HCT116 (cell line): ENCODE measurements at places on chromosomes 13 and 19. TPM values are rescaled to one million over a fixed set of nuclear protein-coding genes. Genes with fewer than 3 reads are reported as not detected.

DNA sequence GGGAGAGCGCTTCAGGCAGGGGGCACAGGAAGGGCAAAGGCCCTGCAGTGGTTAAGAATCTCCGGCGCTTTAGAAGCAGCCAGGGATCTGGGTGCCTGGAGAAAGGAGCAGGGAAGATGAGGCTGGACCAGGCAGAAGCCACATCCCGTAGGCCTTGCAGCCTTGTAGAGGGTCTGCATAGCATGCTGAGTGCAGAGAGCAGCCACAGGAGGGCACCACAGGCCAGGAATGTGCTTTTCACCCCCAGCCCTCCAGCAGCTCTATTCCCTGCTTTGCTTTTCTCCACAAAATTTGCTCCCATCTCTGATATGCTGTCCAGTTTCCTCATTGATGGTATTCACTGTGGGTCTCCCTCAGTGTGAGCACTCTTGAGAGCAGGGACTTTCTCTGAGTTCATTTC, 5.7 kb downstream of the WDR62 start:
- no peak for DNase-seq

DNA sequence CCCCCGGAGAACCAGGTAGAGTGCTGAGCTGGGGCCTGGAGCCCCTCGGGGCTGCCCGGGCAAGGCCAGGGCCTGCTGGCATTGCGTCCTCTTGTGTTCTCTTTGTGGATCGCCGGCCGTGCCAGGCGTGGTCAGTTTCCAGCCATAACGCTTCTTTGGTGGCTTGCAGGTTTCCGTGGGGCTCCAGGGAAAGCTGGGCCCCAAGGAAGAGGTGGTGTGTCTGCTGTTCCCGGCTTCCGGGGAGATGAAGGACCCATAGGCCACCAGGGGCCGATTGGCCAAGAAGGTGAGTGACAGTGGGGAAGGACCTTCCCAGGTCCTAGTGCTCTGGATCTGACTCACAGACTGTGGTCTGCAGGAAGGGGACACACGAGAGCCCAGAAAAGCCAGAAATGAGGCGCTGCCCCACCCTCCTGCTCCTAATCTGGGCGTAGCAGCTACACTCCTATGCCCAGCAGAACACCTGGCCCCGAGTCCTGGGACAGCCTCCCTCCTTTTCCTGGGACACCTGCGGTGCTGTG, 57.5 kb downstream of the RAB20 start:
- no peak for DNase-seq

DNA sequence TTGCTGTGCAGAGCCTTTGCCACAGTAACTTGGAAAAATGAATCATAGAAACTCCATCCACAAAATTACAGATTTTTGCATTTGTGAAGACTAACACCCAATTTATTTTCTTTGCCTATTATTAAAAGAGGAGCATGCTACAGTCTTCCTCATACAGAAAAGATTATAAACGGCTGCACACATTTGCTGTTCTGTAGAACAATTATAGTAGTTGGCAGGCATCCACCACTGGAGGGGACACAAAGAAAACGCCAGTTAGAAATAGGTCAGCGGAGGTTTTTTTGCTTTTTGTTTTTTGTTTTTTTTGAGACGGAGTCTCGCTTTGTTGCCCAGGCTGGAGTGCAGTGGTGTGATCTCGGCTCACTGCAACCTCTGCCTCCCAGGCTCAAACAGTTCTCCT, 51.6 kb downstream of the SACS start:
- no peak for DNase-seq

- no peak for DNase-seq
Observed at GRCh38 chr19:6058518-6059201, 51.6 kb downstream of the RFX2 start.

DNA sequence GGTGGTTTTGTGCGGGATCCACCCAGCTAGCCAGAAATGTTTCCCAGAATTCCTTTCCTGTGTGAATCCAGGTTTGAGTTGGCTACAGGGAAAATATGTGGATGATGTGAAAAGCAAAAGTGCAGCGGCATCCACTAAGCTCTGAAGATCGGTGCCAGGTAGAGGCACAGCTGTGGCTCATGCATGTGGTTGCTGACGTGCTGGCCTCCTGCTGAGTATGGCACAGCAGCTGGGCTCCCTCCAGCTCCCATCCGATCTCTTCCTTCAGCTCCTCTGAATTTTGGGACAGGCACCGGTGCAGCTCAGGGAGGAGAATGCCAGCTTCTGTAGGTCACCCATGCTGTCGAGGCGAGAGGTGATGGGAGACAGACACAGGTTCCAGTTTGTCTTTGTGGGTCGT, 84.0 kb upstream of the GSX1 start:
- no peak for DNase-seq

- DNase-seq, result no peak
Observed at GRCh38 chr19:41528106-41528505, 47.9 kb upstream of the CEACAM21 start.

DNA sequence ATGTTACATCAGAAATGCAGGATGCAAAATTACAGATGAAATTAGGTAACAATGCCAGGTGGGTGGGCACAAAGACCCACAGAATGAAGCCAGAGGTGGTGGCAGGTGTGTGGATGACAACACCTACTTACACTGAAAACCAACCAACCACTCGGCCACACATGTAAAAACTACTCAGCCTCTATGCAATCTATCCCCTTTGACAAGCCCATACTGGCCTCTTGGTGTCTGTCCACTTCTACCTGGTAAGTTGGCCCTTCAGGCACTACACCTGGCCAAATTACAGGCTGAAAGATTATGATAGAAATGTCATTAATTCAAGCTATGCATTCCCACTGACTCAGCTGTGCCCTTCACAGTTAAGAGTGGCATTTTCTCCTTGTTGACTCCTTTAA, 50.0 kb downstream of the BRD4 start:
- DNase-seq, result no peak

DNA sequence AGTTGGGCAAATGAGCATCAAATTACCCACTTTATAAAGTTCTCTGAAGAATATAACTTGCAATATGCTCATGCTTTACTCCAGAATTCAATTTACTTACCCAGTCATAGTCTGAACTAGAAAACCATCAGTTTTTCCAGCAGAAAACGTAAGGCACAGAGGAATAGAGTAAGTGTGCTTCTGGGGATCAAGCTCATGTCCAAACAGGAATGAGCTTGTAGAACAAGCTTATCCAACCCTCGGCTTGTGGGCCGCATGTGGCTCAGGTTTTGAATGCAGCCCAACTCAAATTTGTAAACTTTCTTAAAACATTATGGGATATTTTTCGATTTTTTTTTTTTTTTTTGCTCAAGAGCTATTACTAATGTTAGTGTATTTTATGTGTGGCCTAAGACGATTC, 308.5 kb upstream of the KLF12 start:
- DNase-seq, result no peak

GRCh38 chr13:41568972-41569351, 111.6 kb downstream of the RGCC start:
- no peak for DNase-seq

- DNase-seq, result peak; percentile 57
Observed at GRCh38 chr13:46126552-46127357, 21.9 kb upstream of the CPB2 start.

- peak; percentile 45 for DNase-seq
Observed at GRCh38 chr13:45728759-45729158, 26.6 kb downstream of the CBY2 start.

DNA sequence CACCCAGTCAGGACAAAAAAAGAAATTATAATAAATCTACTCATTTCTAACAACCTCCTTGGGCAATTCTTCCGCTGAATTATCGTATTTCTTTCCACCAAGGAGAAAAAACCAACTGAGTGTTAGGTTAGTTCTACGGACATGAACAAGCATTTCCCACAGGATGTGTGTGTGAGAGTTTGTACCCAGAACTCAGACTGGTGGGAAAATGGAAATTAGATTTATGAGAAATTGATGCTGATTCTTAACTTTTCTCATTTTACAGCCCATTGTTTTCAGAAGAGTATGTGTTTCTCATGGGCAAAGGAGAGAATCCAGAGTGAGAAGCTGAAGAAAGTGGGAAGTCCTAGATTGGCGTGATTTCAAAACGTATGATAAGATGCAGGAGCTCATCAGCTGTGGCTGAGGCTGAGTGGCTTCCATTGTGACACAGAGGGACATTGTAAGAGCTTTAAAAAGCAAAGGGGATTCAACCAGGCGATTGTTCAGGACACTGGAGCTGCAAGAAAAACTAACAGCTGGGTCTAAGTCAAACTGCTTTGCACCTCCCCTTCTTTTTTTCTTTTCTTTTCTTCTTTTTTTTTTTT, 184.7 kb upstream of the ARGLU1 start:
- no peak for DNase-seq

- no peak for DNase-seq
Observed at GRCh38 chr19:16018801-16019551, 57.3 kb upstream of the TPM4 start.

DNA sequence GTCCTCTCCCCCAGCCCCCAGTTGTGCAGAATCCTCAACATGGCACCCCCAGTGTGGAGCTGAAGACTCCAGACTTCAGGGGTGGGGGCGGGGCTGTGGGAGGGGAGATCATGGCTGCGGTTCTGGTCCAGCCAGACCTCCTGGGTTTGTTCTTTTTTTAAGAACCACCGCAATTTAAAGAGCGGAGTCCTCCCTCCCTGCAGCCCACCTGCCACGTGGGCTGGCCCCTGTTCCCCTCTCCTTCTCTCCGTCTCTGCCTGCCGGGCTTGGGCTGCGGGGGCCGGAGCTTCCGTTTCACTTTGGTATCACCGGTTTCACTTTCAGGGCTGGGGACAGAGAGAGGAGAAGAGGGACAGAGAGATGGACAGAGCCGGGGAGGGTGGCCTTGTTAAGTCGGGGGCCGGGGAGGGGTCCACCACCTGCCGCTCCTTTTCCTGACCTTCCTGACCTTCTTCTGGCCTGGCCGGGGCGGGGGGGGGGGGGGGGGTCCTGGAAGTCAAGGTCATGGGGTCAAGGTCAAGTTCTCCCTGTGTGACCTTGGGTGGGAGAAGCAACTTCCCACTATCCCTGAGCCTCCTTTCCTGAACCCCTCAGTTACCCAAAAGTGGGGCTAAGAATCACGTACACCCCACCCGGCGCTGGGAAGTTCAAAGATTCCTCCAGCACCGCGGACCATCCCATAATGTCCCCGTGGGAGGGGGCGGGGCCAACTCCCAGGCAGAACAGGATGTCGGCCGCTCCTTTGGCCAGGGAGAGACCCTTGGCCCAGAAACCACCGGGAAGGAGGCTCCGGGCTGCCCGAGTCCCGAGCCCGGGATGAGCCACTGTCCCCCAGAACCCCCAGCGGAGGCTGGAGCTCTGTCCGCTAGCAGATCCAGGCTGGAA, 11.3 kb upstream of the ZBTB7A start:
- DNase-seq, result no peak

GRCh38 chr19:46269101-46269500, 27.7 kb upstream of the HIF3A start:
- no peak for DNase-seq

- DNase-seq, result no peak
Observed at GRCh38 chr13:72763411-72763810, 18.3 kb downstream of the DIS3 start.

DNA sequence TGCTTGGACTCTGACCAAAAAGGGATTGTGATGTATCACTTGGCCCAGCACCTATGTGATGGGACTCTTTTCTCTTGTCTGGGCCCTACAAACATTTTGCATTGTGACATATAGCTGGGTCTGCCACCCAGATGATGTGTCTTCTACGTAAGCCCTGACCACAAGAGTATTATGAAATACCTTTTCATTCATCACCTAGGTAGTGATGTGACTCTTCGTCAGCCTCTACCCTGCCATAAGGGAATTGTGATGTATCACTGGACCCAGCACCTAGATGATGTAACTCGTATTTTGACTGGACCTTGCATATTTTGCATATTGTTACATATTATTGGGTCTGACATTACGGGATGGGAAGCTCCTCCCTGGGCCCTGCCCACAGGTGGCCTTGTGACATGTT, 29.7 kb upstream of the ZNF681 start:
- no peak for DNase-seq

DNA sequence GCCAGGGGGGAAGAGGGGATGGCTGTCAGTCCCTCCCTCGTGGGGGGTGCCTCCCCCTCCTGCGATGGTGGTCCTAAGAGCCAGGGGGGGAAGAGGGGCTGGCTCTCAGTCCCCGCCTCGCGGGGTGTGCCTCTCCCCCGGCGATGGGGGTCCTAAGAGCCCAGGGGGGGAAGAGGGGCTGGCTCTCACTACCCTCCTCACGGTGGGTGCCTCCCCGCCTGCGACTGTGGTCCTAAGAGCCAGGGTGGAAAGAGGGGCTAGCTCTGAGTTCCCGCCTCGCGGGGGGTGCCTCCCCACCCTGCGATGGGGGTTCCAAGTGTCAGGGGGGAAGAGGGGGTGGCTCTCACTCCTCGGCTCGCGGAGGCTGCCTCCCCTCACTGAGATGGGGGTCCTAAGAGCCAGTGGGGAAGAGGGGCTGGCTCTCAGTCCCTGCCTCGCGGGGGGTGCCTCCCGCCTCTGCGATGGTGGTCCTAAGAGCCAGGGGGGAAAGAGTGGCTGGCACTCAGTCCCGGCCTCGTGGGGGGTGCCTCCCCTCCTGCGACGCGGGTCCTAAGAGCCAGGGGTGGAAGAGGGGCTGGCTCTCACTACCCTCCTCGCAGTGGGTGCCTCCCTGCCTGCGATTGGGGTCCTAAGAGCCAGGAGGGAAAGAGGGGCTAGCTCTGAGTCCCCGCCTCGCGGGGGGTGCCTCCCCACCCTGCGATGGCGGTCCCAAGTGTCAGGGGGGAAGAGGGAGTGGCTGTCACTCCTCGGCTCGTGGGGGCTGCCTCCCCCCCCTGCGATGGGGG, 2325.6 kb upstream of the PCDH20 start:
- DNase-seq, result no peak

DNA sequence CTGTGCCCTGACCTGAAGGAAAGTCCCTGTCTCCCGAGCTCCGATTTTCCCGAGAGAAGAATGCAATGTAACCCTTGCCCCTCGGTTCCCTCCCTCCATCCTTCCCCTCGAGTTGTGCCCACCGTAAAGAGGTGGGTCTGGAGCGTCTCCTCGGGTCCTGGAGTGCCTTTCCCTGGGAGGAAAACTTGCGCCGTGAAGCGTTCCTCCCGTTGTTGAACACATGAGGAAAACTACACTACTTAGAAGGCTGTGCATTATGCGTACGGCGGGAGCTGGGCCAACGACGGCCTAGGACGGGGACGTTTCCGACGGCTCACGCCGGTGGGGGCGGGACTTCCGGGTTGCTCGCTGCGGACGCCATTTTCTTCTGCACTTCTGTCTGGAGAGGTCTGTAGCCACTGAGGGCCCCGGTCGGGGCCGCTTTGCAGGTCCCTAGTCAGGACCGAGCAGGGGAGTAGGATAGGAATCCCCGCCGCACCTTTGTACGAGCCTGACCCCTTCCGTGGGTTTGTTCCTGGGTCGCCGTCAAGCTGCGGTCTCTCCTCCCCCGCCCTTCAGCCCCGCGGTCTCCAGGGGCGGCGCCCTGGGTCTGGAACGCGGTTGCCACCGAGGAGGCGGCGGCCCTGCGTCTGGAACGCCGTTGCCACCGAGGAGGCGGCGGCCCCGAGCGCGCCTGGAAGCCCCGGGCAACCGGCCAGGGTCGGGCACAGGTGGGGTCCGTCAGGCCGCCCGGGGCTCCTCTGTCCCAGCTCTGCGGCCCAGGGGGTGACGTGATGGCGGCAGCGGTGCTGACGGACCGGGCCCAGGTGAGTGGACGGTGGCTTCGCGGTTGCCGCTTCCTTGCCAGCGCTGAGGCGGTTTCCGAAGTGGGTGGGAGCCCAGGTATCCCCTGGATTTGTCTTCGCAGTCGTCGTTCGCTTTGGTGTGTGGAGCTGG, at the start of gene ZNF264:
TSS of gene ZNF264 (plus strand) at position 360 of the 936 bp plus-strand sequence. CDS start at position 774, 414 bp downstream.
- peak; percentile 75 for DNase-seq

Gene PALM3
- 3.3 TPM for total RNA-seq

Gene WDR87
- not detected for total RNA-seq

Gene IPO5
- 237 TPM for total RNA-seq

Gene FFAR2
- not detected for total RNA-seq

Gene STAP2
- total RNA-seq, result 2.1 TPM

Gene ZNF574
- 24.6 TPM for total RNA-seq

Gene NLRP7
- total RNA-seq, result not detected
